ENCODE measurements at places on chromosomes 1 and 21.

- no peak for DNase-seq
Observed at GRCh38 chr1:913491-914130, 10.1 kb upstream of the SAMD11 start.

- no peak for DNase-seq
Observed at GRCh38 chr1:25477448-25478034, 46.8 kb downstream of the MACO1 start.

DNA sequence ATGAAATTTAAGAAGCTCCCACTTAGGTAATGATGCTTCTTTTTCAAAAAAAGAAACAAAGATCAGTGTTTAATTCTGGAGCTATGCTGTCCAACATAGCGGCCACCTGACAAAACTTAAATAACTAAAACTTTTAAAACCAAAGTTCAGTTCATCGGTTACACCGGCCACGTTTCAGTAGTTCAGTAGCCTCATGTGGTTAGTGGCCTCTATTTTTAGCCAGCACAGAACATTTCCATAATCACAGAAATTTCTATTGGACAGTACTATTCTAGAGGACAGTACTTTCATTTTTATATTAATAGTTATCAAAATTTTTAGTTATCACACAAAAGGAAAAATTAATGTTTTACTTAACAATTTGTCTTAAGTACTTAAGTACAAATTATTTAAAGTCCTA lies 141.0 kb downstream of the USP25 start:
- DNase-seq, result no peak

DNA sequence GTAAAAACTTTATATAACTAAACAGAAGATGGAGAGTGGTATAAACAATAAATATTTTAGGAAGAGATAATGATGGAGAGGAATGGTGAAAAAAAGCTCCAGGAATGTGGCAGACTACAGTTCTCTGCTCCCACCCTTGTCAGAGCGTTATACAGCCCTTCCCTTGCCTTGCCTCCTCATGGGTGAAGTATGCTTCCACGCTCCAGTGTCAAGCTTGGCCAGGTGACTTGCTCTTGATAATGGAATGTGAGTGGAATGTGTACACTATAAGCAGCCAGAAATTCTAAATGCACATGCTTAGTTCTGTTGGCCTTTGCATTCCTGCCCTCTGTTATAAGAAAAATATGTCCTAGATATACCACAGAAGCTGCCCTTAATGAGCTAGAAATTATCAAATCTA lies 24.7 kb upstream of the POGK start:
- no peak for DNase-seq

DNA sequence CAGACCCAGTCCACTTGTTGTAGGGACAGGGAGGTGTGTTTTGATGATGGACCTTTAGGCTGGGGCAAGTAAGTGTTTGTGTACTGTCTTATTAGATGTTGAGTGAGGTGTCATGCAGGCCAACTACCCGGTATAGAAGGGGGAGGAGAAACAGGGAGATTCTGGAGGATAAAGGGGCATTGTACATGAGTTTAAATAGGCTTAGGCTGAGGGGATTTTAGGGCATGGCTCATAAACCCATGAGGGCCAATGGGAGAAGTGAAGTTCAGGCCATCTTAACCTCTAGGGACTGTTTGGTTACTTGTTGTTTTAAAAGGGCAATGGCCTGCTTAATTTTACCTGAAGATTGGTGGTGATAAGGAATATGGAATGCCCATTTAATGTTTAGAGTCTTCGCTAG lies 38.2 kb upstream of the PLA2G5 start:
- no peak for DNase-seq

- DNase-seq, result no peak
Observed at GRCh38 chr21:32348604-32349332, 44.0 kb downstream of the URB1 start.

Measured in T-helper 1 cell (primary cell).